ENCODE measurements at places on chromosomes 6 and 20.

GRCh38 chr6:108874470-108875160, 26.4 kb downstream of the ARMC2 start:
- no peak for DNase-seq

GRCh38 chr6:133899556-133899955, 10.6 kb downstream of the TCF21 start:
- DNase-seq: no peak

DNA sequence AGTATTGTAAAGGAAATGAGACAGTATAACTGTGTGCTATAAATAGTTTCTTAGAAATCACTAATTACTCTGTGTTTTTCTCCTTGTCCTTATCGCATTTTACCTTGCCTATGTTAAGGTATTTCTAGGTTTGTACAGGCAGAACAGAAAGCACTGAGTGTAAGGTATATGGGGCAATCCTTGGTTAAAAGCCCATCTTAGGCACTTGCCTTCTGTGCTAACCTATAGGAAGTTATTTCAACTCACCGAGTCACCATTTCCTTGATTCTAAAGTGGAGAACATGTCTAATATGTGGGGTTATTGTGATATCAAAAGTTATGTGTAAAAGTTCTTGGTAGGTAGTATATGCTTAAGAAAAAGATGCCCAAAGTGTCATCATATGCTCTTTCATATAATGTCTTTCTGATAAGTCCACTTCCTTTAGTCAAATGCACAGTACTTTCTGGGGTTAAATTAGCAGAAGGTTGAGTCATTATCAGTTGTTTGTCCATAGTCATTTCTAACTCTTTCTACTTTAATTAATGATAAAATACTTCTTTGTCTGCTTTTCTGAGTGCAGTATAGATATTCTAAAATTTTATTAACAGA, 276.4 kb downstream of the UTRN start:
- no peak for DNase-seq

- no peak for DNase-seq
These were observed 283.2 kb downstream of the EPHA7 start for GRCh38 chr6:93136111-93136510.

DNA sequence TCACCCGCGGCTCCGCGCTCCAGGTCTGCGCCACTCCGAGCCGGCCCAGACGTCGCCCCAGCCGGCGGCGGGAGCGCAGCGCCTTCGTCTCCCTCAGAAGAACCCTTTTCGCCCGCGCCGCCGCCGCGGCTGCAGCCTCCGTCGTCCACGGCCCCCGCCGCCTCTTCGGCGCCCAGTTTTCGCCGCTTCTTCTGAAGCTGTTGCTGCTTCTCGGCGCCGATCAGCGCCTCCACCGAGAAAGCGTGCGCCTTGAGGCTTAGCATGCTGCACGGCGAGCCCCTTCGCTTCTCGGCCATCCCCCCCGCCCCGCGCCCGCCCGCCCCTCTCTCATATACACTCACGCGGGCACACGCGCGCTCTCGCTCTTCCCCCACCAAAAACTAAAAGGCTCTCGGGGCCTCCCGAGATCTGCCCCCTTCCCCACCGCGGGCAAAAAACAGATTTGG, 489 bp downstream of the TBX18 start:
- DNase-seq: no peak

DNA sequence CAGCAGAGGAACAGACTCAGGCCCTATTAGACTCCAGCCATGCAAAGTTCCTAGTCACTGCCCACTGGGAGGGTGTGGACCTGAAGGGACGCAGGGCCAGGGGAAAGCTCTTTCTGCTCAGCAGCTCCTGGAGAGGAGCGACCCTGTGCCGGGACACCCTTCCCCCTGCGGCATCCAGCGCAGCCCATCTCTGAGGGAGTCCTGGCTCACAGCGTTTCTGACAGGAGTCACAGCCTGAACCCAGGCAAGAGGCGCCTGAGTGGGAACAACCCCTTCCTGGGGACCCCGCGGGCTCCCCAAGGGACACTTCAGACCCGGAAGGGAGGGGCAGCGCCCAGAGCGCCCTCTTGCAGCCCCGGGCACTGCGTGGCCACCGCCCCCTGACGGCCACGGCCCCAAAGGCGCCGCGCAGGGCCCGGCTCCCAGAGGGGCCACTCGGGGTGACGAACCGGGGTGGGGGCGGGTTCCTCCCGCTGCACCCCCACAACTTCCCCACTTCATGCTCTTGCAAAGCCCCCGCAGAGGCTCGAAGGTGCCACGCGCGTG, 862 bp downstream of the UCKL1 start:
- no peak for DNase-seq

GRCh38 chr6:66796987-66797386, 1090.0 kb upstream of the EYS start:
- no peak for DNase-seq

DNA sequence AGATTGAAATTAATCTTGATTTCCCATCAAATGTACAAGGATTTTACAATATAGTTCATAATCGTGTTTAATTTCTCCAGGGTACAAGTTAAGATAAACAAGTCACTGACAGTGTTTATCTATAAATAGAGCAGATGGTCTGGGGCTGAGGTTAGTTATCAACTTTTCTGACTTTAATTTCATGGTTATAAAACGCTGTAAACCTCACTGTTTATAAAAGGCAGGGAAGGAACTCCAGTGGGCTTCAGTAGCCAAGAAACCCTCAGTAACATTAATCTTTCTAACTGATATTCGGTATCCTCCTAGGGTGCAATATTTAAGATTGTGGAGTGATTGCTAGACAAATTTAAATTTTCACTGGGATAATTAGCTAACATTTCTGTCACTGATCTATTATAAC, 68.6 kb downstream of the GFRAL start:
- no peak for DNase-seq

GRCh38 chr20:9460518-9460917, 53.9 kb upstream of the LAMP5 start:
- DNase-seq: no peak

- DNase-seq: no peak
These were observed 26.6 kb downstream of the FARS2 start for GRCh38 chr6:5287966-5288297.

DNA sequence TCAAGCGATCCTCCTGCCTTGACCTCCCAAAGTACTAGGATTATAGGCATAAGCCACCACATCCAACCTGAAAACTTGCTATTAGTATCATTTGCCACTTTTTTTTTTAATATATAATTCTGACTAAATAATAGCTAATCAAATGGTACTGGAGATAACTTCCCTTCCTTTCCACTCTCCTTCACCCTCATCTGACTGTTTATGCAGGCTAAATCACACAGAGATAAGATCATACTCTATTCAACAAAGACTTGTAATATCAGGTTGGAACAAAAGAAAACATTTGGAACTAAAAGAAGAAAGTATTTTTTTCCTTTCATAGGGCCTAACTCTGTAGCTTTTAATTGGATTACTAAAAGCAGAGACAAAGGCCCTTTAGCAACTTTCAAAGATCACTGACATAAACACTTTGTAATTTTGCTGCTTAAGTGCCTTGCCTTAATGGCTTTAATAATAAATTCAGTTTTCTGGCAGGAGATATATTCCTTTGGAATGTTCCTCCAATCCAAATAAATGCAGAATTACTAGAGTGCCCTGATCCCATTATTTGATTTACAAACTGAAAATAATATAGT, 198.7 kb upstream of the ASCC3 start:
- no peak for DNase-seq

DNA sequence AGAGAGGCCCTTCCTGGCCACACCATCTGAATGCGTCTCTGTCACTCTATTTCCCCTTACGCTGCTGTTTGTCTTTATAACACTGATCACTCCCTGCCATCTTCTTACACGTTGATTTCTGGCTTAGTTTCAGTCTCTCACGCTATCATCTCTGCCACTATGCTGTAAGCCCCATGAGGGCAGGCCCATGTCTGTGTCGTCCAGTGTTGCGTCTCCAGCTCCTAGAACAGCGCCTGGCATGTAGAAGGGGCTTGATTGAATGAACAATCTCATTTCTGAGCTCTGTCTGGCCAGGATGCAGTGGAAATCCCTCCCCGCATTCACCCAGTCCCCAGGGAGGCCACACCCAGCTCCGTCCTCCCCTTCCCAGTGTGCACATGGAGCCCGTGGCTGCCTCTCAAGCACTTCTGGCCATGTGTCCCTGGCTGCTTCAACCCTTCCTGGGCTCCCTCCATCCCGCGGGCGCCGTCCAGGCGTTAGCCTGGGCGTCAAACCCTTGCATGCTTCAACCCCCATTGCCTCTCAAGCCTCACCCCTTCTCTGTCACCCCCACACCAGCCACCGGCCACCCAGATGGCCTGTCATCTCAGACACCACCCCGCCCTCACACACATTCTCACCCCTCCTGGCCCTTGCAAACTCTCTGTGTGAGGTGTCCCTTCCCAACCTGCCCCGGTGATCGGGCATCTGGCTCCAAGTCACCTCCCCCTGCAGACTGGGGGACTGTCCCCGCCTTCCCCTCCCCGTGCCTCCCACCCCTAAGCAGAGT, 71.1 kb downstream of the SRC start:
- no peak for DNase-seq

- DNase-seq: no peak
These were observed 273.5 kb upstream of the RUNX2 start for GRCh38 chr6:45054610-45055009.

DNA sequence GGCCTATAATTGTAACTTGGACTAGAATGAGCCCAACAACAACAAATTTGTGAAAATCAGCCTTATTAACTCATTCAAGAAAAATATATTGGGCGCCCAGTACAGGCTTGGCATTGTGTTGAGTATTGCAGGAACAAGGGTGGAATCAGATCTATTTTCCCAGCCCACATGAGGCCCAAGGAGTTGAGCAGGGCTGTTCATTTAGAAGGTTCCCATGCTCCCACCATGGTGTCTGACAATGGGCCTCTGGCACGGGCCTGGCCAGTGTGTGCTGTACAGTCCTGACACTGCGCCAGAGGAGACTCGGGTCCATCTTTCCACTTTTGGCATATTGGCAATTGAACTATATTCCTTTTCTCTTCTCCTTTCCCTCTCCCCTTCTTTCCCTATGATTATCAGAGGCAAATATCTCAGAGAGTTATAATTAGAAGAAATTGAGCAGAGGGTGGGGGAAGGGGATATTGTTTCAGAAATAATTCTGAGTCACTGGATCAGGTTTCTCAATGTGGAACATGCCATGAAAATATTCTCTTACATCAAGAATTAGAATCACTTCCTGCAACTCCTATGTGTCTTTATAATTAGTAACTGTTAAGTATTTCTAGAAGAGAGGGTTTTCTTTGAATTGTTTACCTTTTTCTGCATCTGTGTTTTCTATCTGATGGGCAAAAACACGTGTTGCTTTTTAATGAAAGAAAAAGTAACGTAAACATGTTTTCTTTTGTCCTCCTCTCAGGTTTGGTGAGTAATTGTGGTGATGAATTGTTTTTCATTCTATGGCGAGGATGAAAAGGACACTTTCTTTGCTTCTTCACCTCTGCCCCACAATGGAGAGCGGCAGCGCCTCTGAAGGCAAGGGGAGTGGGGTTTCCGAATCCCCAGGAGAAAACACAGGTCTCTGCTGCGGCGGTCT, 209.4 kb downstream of the FOXA2 start:
- no peak for DNase-seq

DNA sequence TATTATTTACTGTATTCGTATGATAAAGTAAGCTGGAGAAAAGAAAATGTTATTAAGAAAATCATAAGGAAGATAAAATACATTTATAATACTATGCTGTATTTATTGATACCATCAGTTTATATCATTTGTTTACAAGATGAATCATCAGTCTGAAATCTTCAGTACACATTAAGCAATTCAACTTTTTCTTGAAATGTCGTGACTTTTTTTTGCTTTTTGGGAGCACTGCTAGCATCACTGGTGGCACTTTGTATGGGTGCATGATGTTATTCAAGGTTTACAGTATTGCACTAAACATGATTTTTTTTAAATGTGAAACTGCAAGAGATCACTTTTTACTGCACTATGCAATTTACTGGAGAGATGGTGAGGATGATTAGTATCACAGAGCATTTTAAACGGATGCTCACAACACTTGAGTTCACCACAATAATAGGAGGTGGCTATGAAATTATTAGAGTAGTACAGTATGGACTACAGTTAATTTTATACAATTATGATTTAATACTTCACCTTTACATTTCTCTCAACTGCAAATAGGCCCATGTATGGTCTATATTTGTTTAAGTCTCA, 85.9 kb downstream of the SNAP25 start:
- DNase-seq: no peak

- no peak for DNase-seq
These were observed 10.9 kb upstream of the B4GALT5 start for GRCh38 chr20:49724408-49725223.

DNA sequence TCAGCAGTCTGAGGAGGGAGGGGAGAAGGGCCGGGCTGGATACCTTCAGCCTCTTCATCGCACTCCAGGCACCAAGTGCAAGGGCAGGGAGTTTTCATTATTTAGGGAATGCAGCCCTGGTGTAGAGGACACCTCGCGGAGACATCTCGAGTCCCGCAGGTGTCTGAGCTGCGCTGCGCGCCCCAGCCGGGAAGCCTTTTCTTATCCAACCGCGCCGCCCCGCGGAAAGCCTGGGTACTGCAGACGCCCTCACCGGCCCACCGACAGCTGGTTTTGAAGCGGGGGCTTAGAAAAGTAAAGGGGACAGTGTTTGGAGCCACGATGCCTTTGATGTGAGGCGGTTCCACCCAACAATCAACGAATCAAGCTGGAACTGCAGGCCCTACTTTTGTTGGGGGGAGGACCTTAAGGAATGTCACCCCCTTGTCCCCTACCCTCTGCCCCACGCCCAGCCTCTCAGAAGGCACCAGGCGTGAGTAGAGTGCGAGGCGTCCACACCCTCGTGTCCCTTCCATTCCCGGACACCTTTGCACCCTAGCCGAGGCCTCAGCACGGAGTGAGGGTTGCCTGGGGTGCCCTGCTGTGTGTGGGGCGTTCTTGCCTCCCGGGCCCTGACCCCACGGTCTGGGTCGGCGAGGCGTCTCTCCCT, 8.6 kb downstream of the NKX2-2 start:
- peak; percentile 46 for DNase-seq

DNA sequence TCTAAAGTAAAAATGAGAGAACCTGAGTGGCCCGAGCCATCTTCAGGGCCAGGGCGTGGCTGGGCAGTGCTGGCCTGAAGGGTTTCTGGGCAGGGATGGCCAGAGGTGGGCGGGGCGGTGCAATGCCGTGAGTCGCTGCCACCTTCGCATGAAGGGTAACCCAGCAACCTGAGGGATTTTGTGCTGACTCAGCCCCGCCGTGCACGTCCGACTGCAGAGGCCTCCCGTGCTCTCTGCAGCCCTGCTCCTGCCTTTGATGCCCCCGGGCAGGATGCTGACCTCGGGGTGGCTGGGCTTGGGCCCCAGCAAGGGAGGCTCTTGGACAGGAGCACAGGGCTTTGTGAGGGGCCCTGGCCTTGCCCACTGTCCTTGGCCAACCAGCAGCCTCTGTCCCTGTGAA, 81.7 kb upstream of the GATA5 start:
- no peak for DNase-seq

GRCh38 chr6:169651498-169651897, 50.3 kb downstream of the WDR27 start:
- DNase-seq: no peak

- no peak for DNase-seq
These were observed 89.8 kb downstream of the CD164 start for GRCh38 chr6:109292420-109292819.

- no peak for DNase-seq
These were observed 196.3 kb downstream of the TSHZ2 start for GRCh38 chr20:53168491-53168890.
